ENCODE measurements at places on chromosomes 3 and 15.

- DNase-seq, result no peak
These were observed 572.0 kb downstream of the NAALADL2 start for GRCh38 chr3:175430983-175431773.

DNA sequence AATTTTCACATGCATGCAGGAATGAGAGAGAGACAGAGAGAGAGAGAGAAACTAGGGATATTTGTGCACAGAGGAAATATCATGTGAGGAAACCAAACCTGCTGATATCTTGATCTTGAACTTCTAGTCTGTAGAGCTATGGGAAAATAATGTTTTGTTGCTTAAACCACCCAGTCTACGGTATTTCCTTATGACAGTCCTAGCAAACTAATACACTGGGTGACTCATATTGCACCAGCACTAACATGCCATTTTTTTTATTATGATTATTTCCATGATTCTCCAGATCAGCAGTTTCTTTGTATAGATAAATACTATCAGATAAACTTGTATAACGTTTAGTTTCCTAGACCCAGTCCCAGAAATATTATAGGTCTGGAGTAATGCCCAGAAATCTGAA, 1259.0 kb downstream of the ZPLD1 start:
- DNase-seq, result no peak

- peak; percentile 6 for DNase-seq
These were observed 272.0 kb downstream of the KLF13 start for GRCh38 chr15:31598620-31599019.

GRCh38 chr3:115022199-115022598, 124.9 kb downstream of the ZBTB20 start:
- DNase-seq, result no peak
